ENCODE measurements at places on chromosomes 4 and X.

DNA sequence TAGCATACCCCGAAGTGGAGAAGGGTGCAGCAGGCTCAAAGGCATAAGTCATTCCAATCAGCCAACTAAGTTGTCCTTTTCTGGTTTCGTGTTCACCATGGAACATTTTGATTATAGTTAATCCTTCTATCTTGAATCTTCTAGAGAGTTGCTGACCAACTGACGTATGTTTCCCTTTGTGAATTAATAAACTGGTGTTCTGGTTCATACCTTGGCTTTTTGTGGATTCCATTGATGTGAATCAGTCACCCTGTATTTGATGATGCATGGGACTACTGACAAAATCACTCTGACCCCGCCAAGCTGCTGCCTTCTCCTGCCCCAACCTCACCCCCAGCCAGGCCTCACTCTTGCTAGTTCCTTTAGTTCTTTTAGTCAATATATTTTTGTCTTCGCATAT, 32.7 kb downstream of the F9 start:
- DNase-seq, result peak; percentile 2

GRCh38 chr4:151331276-151332042, 6.1 kb upstream of the SH3D19 start:
- DNase-seq, result no peak

- no peak for DNase-seq
Measured at GRCh38 chr4:90375081-90375480, 247.9 kb downstream of the CCSER1 start.

DNA sequence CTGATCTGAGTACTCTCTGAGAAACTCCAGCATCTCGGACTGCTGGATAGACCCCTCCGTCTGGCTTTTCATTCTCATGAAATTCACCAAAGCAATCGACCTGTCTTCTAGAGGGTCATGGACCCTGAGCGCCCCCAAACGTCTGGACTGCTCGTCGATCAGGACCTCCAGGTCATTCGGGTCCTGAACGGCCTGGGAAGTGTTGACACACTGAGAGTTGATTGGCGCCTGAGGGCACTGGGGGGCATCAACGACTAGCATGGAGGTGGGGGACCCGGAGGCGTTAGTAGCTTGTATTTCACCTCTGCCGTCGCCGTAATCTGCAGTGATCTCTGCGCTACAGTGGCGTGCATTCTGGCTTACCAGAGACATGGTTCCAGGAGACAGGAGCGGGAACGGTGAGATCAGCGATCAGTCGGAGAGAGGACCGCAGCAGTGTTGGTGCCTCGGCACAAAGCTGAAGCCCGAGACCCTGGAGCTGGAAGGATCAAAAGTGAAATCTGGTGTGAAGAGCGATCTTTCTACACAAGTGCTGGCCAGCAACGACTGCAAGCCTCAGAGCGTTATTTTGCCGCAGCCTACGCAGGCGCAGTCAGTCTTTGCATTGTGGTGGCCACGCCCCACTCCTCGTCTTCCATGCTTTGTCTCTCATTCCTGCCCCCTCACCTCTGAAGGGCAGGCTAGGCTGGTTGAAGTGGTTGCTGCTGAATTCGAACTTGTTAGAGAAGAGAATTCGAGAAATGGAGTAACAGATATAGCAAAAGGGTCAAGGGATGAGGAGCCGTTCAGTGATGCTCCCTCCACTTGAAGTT, at the start of gene MAGEE2:
MAGEE2 (minus strand) TSS at position 575 of the 812 bp plus-strand sequence; CDS start at position 372, 203 bp downstream.
- DNase-seq, result no peak

DNA sequence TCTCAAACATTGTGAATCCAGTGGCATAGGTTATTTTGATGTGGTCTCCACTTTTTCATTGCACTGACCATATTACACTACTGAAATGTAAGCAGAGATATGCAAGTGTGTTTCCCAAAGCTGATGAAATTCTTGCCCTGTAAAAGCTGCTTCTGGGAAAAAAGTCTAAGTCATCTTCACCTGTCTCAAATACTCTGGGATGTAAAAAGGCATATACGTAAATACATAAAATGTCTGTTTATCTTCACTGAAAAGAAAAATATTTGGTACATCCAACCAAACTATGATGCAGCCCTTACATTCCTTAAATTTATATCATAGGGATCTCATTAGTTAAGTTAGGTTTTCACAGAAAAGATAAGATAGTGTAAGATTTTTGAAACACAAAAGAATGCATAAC, 7.9 kb downstream of the KDR start:
- no peak for DNase-seq

DNA sequence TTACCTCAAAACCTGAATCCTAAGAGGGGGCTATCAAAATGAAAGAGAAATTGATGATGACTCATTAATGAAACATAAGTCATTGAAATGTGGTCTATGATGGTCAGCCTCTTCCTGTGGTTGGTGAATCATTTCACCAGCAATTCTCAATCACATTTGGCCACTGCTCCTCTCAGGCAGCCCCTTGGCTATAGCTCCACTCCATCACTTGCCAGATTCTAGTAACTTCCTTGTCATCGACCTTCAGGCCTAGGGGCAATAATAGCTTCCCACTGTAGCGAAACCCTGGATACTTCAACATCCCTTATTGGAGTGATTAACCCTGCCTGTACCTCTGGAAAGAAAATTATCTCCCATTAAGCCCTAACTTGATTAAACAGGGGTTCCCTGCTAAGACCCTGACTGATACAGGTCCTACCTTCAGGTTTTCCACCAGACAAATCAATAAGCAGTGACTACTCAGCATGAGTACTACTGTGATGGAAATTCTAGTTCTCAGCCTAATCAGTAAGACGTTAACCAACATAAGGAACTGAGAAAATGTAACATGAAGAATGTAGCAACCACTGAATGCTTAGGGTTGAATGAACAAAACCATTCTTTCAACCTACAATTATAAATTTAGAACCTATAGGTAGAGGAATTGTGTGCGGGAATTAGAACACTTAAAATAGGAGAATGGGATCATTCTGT, 30.4 kb downstream of the ADH7 start:
- DNase-seq, result peak; percentile 95

- no peak for DNase-seq
Measured at GRCh38 chrX:69285401-69285877, 120.2 kb upstream of the PJA1 start.

DNA sequence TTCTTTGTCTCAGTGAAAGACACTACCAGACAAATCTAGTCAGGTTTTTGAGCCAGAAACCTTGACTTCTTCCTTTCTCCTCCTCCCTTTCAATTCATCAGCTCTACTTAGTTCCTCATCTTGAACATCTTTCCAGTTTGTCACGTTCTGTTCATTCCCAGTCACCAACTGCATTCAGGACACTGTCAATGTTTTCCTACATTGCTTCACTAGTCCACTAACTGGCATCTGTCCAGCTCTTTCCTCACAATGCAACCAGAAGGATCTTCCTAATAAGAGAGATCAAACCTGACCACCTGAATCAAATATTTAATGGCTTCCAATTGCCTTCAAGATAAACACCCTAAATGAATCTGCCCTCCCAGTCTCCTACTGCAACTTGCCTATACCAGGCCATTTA, 52.5 kb downstream of the SYNPO2 start:
- peak; percentile 50 for DNase-seq

GRCh38 chr4:75723163-75724065, 963 bp upstream of the USO1 start:
- DNase-seq, result peak; percentile 51

GRCh38 chr4:31530555-31530954, 810.4 kb downstream of the PCDH7 start:
- DNase-seq, result no peak

DNA sequence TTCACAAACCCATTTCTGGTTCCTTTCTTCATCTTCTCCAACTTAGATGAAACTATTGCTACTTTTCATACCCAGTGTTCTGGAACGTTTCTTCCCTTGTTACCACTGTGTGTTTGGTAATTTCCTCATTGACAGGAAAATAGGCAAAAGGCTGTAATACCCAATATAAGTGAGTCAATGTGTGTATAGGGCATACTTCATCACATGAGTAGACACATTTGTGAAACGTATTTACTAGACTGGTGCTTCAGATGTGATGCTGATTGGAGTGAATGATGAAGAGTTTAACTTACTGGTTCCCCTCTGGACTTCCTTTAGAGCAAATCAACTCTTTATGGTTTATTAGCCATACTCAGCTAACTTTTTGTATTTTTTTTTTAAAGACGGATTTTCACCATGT, 195.1 kb upstream of the ATP6AP2 start:
- DNase-seq, result no peak

GRCh38 chrX:78922754-78923153, 22.4 kb upstream of the P2RY10 start:
- no peak for DNase-seq

DNA sequence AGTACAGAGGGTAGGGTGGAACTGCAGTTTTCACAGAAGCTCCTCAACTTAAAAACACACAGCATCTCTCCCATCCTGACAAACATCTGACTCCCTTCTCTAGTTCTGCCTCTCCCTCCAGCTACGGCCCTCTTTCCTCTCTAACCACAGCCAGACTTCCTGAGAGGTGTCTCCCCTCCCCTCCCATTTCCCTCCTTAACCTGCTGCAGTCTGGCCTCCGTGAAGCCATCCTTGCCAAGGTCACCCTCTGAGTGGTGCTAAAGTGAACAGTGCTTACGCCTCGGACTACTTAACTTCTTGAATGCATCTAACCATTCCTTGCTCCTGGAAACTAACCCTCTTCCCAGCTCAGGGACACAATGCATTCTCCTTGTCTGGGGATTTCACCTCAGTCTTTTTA, 53.3 kb downstream of the RTL5 start:
- DNase-seq, result no peak

DNA sequence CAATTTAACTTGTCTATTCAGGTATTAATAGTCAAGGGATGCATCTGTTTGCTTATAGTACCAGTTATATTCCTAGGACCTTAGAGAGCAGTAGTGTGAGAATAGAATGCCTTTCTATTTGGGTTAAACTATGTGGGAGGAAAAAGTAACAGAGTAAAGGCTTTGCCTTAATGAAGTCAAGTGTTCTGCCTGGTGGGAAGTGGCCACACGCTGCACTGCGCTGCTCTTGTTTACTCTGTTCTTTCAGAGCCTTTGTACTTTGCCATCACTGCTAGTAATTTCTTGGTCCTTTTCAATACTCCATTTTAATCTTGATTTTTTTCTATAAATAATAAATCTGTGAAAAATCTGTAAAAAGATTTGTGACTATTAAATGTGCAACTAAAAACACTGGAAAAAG, 38.0 kb downstream of the YIPF6 start:
- DNase-seq, result no peak

- DNase-seq, result peak; percentile 84
Measured at GRCh38 chr4:168101026-168101425, 8.7 kb downstream of the ANXA10 start.

- DNase-seq, result peak; percentile 16
Measured at GRCh38 chr4:122481766-122482405, 25.4 kb upstream of the IL2 start.

- DNase-seq, result no peak
Measured at GRCh38 chrX:110420771-110421499, 62.3 kb downstream of the RTL9 start.

GRCh38 chr4:119290598-119290997, 31.3 kb downstream of the FABP2 start:
- no peak for DNase-seq

- DNase-seq, result peak; percentile 12
Measured at GRCh38 chrX:41337140-41337539, 3.2 kb downstream of the DDX3X start.

- DNase-seq, result no peak
Measured at GRCh38 chr4:23894021-23894420, 4.2 kb upstream of the PPARGC1A start.

DNA sequence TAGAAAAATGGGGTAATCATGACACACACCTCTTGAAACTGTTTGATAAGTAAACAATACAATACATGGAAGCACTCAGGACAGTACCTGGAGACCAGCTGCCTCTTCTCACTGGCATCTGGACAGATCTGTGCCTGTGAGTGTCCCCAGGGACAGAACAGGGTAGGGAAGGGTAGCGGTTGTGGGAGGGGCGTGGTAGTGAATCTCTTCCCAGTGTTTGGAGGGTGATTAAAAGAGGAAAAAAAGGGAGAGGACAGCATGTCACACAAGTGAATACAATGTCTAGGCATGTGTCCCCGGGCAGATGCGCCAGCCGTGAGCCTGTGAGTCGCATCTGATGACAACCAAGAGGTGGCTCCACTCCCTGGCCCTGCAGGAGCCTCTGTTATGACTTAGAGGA, 138.8 kb upstream of the MSX1 start:
- no peak for DNase-seq

DNA sequence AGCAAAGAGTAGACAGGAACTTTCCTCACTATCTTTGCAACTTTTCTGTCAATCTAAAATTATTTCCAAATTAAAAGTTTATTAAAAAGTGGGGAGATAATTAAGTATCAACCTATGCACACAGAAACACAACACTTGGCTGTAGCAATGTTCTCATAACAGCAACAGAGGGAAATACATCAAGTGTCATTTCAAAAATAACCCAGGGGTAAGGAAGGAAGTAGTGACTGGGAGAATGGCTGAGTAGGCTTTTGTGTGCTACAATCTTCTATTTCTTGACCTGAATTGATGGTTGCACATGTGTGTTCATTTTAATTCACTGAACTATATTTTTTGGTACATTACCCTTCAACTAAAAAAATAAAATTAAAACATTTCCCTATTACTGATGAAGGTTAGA, 67.5 kb downstream of the ABCG2 start:
- no peak for DNase-seq

GRCh38 chrX:12349201-12349600, 210.9 kb downstream of the FRMPD4 start:
- DNase-seq, result no peak

DNA sequence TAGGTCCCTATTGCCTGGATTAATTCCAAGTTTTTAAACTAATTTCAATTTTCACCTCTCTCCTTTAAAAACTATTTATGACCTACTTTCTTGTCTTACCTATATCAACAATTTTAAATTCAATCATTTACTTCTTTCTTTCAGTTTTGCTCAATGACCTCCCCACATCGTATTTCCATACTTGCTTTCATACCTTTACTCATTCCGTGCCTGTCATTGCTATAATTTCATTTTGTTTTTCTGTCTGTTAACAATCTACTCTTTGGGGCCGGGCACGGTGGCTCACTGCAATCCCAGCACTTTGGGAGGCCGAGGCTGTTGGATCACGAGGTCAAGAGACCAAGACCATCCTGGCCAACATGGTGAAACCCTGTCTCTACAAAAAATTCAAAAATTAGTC, 781.1 kb downstream of the FSTL5 start:
- no peak for DNase-seq

DNA sequence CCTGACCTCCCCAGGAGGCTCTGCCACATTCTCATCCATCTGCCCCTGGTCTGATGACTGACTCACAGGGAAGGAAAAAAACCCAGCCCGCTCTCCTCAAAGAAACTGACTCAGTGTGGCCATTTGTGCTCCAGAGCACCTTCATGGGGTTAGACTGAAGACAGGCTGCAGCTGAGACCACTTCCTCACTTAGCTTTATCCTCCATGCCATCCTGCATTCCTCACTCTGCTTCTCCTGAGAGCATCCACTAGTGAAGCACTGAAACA, 35.9 kb upstream of the HPSE start:
- DNase-seq, result peak; percentile 51

- no peak for DNase-seq
Measured at GRCh38 chr4:177282284-177282835, 27.3 kb upstream of the NEIL3 start.

DNA sequence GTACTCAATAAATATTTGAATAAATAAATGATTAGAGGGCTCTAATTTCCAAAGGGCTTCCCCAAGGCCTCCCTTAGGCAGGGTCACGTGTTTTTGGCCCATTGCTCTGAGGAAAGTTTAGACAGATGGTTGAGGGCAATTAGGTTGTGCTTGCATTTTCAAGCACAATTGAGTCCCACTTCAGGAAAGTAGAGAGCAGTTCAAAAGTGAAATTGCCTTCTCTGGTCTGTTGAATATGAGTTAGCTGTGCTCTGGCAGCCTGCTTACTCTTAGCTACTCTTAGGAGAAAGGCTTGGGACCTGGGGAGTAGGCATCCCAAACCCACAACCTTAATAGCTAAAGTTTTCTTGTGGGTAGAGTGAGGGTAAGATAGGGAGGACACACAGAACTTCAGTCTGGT, 9.0 kb upstream of the DRP2 start:
- DNase-seq, result no peak

Measured in iris pigment epithelial cell (primary cell).